Left ventricle myocardium inferior (tissue), 1 donor: ENCODE measurements at places on chromosomes 1 and 21. TPM values are rescaled to one million over a fixed set of nuclear protein-coding genes. Genes with fewer than 3 reads are reported as not detected.

The HAO2 gene
- total RNA-seq = not detected

The NSL1 gene
- 29.0 TPM for total RNA-seq

The OR2L13 gene
- total RNA-seq = not detected

The CCDC27 gene
- total RNA-seq = 0.08 TPM

The NTRK1 gene
- 1.0 TPM for total RNA-seq

The MYOG gene
- total RNA-seq = not detected

The ZNF648 gene
- total RNA-seq = not detected

The TRAF3IP3 gene
- total RNA-seq = 1.2 TPM

The OR2T27 gene
- not detected for total RNA-seq

The ETV3L gene
- total RNA-seq = not detected

The OR2L8 gene
- not detected for total RNA-seq

The TMEM82 gene
- not detected for total RNA-seq

The NUP210L gene
- 0.30 TPM for total RNA-seq

The HSD3B1 gene
- not detected for total RNA-seq

The IVL gene
- total RNA-seq = not detected

The CD34 gene
- total RNA-seq = 69.6 TPM

The LDLRAD1 gene
- total RNA-seq = not detected

The CCDC181 gene
- 1.5 TPM for total RNA-seq

The C1orf115 gene
- 14.2 TPM for total RNA-seq

The SYT14 gene
- total RNA-seq = not detected

The C8A gene
- not detected for total RNA-seq
